IMR-90 (cell line): ENCODE measurements at places on chromosomes 6 and 20. TPM values are rescaled to one million over a fixed set of nuclear protein-coding genes. Genes with fewer than 3 reads are reported as not detected.

DNA sequence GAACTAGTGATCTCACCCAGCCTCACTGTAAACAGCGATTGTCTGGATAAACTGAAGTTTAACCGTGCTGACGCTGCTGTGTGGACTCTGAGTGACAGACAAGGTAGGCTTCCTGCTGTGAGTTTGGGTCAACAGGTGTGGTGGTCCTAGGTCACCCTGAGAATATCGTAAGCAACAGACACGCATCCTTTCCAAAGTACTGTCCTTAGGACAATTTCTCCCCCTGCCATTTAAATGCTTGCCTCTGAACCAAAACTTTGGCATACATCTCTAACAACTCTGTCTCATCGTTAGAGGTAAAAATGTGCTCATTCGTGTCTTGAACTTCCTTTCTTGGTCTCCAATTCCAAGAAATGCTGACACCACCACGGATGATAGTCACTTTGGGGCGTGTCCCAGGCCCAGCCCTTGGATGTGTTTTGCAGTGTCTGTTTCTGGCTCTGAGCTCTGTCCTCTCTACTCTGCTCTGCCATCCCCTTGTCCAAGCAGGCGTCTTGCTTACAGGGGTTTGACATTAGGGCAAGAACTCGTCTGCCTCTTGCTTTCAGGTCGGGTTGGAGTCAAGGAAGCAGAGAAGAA lies 95.5 kb downstream of the EYA2 start:
- H3K27ac ChIP-seq: no peak overlapping the region
- 0 out of 2 replicates have a peak, but pooled peaks cover 2% of the 10 kb centered on the region for H3K36me3 ChIP-seq
- H3K4me1 ChIP-seq: peaks cover under 1% of the 10 kb centered on the region
- H3K4me3 ChIP-seq: no peak overlapping the region
- DNase-seq: no peak
- no peaks in the 10 kb centered on the region for H3K27me3 ChIP-seq

DNA sequence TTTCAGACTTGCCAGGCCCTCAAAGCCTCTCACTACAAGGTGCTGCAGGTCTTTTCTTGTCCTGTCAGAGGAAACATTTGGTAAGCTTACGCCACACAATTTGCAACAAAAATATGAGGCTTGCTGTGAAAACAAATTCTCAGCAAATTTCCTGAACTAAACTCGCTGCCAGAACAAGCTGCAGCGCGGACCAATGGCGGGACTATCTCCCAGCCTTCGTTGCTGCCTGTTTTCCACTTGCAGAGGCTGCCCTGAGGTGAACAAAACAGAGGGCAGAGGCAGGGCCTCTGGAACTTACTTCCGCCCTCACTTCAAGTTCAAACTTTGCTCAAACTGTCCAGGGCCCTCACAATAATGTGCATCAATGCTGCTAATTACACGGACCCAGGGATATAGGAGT lies 12.4 kb downstream of the UQCC2 start:
- no peak overlapping the region for H3K4me3 ChIP-seq
- H3K27ac ChIP-seq: no peak overlapping the region
- H3K27me3 ChIP-seq: no peaks in the 10 kb centered on the region
- peaks cover 14% of the 10 kb centered on the region for H3K36me3 ChIP-seq
- peaks cover 18% of the 10 kb centered on the region for H3K4me1 ChIP-seq
- DNase-seq: no peak

GRCh38 chr20:63158845-63159244 lies 57.1 kb downstream of the YTHDF1 start:
- H3K27me3 ChIP-seq: peaks cover 55% of the 10 kb centered on the region
- H3K27ac ChIP-seq: no peak overlapping the region
- no peaks in the 10 kb centered on the region for H3K36me3 ChIP-seq
- H3K4me3 ChIP-seq: no peak overlapping the region

DNA sequence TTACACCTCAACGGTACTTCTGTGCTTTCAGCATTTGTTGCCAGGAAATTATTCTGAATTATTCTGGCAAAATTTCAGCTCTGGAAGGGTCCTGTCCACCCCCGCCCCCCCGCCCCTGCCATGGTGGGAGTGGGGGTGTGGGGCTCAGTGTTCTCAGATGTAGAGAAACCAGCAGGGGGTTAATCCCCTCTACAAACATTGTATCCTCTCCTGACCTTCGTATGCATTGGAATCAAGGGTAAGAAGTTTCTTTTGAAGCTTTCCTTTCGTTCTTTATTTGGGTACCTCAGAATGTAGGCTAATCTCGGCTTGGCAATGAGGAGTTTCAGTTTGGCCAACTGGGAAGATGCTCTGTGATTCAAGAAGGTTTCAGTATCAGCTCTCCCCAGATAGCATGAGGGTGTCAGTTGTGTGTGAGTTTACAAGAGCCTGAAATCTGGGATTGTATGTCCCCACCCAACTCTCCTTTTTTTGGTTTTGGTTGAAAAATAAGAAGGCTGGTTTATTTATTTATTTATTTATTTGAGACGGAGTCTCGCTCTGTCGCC lies 25.5 kb upstream of the OLIG3 start:
- H3K4me3 ChIP-seq: no peak overlapping the region
- DNase-seq: no peak
- no peak overlapping the region for H3K27ac ChIP-seq
- no peaks in the 10 kb centered on the region for H3K4me1 ChIP-seq
- H3K27me3 ChIP-seq: peaks cover 21% of the 10 kb centered on the region
- no peaks in the 10 kb centered on the region for H3K36me3 ChIP-seq

DNA sequence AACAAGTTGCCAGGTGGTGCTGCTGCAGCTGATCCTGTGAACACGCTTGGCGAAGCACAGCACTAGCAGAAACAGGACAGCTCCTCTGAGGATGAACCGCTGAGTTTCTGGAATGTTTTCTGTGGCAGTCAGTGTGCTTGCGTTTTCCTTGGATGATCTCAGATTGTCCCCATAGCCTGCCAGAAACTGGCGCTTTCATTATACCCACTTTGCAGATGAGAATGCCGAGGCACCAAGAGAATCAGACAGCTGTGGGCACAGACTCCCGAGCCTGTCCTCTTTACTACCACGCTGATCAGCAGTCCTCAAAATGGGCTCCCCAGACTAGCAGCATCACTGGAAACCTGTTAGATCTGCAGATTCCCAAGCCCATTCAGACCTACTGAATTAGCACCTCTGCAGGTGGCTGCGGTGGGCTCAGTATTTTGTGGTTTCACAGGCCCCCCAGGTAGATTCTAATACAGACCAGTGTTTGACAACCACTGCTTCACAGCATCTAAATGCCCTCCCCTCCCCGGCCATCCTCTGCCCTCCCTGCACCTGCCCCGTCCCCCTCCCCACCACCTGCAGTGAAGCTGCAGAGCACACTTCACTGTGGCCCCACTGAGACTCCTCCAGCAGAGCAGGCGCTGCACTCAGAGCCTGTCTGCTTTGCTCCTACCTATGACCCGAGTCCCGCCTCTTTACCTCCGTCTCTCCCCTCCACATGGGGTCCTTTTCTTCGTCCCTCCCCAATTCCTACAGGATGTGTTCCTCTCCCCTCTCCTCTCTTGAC lies 29.6 kb downstream of the SPATA2 start:
- H3K4me1 ChIP-seq: peaks cover 10% of the 10 kb centered on the region; the same call in 1 of the 2 replicates
- no peak for DNase-seq
- no peak overlapping the region for H3K27ac ChIP-seq
- peaks cover 38% of the 10 kb centered on the region for H3K36me3 ChIP-seq

DNA sequence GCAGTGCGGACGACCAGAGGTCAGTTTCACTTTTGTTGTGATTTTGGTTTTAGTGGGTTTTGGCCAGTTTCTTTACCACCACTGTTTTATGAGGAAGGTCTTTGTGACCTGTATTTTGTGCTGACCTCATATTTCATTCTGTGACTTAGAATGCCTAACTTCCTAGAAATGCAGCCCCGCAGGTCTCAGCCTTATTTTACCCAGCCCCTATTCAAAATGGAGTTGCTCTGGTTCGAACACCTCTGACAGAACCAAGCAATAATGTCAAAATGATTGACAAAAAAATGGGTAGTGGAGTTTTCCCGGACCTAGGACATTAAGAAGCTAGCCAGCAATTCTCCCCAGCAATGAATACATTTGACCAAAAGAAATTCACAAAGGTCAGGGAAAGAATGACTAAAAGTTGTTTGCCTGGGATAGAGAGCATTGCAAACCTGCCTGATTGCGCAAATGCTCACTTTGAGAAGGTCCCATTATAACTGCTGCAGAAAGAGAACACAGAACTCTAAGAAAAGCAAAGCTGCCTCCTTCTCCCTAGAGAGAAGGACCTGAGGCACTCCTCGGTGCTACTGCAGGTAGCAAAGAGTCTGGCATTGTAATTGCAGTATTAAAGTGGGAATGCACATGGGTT lies 288.8 kb downstream of the ADGB start:
- H3K27me3 ChIP-seq: no peaks in the 10 kb centered on the region
- H3K36me3 ChIP-seq: no peaks in the 10 kb centered on the region
- DNase-seq: peak; percentile 33

DNA sequence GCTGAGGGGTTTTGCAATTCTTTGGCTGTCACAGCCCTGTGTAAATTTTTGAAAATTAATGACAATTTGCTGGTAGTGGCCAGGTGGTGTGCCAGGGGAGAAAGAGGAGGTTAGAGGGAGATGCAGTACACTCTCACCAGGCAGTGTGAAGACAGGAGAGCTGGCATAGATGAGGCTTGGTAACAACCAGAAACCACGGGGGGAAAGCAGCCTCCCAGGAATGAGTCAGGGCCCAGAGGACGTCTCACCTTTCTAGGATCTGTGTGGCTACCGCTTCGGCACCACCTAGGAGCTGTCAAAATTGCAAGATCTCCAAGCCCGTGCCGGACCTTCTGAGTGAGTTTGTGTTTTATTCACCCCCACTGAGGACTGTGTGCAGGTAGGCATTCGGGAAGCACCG lies 171.4 kb downstream of the PACRG start:
- no peaks in the 10 kb centered on the region for H3K36me3 ChIP-seq
- DNase-seq: no peak
- H3K4me3 ChIP-seq: no peak overlapping the region
- no peaks in the 10 kb centered on the region for H3K27me3 ChIP-seq
- no peaks in the 10 kb centered on the region for H3K4me1 ChIP-seq

GRCh38 chr6:75382634-75382900 lies 98.0 kb upstream of the TMEM30A start:
- DNase-seq: no peak
- no peak overlapping the region for H3K4me3 ChIP-seq

DNA sequence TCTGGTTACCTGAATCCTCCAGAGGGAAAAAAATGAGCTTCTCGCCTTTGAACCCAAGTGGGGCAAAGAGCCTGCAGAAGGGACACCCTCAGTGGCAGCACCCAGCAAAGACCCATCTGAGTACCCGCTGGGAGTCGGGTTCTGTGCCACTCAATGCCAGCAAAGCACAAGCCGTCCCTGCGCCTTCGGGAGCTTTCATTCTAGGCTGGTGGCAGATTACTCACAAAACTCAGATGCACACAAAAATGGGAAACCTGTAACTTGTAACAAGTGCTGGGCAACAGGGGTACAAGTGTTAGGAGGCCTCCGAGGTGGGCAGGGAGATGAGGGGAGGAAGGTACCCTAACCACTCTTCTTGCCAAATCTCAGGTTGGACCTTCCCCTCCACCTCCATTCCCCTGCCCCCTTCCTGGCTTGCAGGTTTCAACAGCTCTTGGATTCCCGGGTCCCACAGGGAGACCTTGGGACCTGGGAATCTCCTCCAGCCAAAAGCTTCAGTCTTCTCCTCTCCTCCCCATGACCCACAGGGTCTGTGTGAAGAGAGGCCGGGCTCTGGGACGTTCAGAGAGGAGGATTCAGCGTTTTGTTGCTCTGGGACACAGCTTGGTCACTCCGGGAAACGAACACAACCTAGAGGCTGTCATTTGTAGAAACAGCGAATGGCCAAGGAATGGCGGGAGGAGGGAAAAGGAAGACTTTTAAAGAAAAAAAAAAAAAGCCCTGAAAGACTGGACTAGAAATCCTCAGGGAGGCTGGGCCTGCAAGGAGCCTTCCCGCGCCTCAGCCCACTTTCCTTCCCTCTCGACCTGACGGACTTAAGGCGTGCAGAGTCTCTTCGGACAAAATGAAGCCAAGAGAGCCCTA lies 1.2 kb upstream of the PARD6B start:
- DNase-seq: no peak
- H3K27ac ChIP-seq: peak overlapping the region; percentile 20; the same call in 1 of the 2 replicates
- H3K4me1 ChIP-seq: peaks cover 9% of the 10 kb centered on the region
- H3K27me3 ChIP-seq: peaks cover 3% of the 10 kb centered on the region; the same call in 1 of the 2 replicates

The ZC2HC1B gene
- total RNA-seq: not detected in 2 replicates

GRCh38 chr6:157284738-157285421 lies 38.4 kb downstream of the TMEM242 start:
- no peak overlapping the region for H3K27ac ChIP-seq
- peaks cover 6% of the 10 kb centered on the region; the same call in 1 of the 2 replicates for H3K36me3 ChIP-seq
- H3K4me3 ChIP-seq: no peak overlapping the region

The NFATC2 gene
- 0.18 and 0.28 TPM in 2 replicates for total RNA-seq

DNA sequence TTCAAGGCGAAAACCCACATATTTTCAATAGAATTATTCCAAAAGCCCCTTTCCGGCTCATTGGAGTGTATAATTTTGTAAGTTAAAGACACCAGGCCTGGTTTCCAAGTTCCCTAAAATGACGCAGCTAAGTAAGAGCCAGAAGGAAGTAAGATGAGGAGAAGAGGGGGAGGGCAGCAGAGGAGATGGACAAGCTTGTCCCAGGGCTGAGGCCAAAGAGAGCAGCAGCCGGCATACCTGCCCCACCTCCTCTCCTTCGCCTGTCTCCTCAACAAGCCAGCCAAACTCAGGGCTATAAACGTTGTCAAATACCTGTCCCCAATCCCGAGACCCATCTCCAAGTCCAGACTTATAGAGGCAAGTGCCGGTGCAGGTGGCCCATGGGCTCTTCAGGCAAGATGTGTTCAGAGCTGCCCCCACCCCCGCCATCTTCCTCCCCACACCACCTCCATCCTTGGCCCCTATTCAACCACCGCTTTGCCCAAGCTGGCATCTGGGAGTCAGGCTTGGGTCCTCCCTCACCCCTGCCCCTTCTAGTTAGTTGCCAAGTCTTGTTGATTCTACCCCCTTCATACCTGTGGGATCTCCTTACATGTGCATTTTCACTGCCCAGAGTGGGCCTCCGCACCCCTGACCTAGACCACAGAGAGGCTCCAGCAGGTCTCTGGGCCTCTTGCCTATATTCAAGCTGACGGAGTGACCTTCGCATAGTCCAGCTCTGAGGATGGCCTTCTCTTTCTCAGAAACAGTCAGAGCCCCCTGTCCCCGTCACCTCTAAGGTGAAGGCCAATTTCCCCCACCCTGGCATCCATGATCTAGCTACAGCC lies 75.7 kb upstream of the SIRPA start:
- peaks cover 29% of the 10 kb centered on the region for H3K4me1 ChIP-seq
- no peaks in the 10 kb centered on the region for H3K27me3 ChIP-seq
- DNase-seq: no peak
- H3K27ac ChIP-seq: no peak overlapping the region

The PHACTR3 gene
- not detected in 2 replicates for total RNA-seq

DNA sequence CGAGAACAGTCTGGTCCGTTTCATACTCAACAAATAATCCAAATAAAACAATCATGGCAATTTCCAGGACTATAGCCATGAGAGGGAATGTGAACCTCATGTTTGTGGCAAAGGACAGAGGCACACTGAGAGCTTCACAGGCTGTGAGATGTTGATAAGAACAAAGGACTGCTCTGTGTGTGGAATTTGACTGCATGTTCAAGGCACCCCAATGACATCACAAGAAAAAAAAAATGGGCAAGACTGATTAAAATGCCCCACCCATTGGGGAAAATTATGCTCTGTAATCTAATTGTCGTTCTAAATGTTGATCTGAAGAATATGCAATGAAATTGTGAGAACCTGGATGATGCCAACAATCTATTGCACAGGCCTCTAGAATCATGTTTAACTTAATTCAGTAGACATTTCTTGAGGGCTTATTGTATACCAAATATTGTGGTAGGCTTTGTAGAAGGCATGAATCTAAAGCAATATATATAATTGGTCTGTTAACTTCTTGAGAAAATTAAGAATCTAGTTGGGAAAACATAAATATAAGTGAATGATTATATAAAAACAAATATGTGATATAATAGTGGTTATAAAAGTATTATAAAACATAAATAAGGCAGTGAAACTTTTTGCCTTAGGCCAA lies at the start of gene RHAG:
TSS of gene RHAG (minus strand) at position 127 of the 637 bp plus-strand sequence. CDS start at position 100, 27 bp downstream.
- H3K27me3 ChIP-seq: no peaks in the 10 kb centered on the region
- H3K36me3 ChIP-seq: no peaks in the 10 kb centered on the region
- no peak within 1 kb of the TSS for H3K4me3 ChIP-seq

The DYNLT2 gene
- 0.36 and 1.1 TPM in 2 replicates for total RNA-seq
